NCI-H1105 treated with DMSO at 0.1 percent for 48 hours (cell line): ENCODE measurements at places on chromosomes 4 and X.

DNA sequence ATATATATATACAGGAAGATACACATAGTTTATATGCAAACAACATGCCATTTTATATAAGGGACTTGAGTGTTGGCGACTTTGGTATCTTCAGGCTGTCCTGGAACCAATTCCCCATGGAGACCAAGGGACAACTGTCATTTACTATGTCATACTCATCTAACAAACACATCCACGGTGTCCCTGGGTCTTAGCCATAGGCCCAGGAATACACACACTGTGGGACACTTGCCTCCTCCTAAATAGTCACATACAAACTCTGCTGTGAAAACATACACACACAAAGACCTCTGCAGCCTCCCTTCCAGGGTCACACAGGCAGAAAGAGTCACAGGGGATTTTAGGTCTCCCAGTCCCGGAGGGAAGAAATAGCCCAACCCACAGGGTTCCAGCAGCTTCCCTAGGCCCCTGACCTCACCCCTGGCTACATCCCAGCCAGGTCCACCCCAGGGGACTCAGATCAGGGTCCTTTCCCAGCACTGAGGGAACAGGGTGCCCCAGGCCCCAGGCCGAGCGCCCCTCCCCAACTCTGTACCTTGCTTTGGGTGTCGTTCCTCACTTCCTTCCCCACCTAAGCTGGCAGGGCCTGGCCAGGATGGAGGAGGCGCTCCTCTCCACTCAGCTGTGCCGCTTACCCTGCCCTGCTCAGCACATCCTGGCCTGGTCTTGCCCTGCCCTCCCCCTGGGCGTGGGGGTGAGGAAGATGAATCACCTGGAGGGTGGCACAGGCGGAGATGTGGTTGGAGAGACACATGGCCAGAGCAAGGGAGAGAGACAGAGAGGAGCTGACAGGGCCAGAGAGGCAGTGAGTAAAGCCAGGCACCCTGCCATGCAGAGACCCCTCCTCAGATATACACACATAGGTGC, 21.8 kb downstream of the FGD1 start:
- no peak for DNase-seq

DNA sequence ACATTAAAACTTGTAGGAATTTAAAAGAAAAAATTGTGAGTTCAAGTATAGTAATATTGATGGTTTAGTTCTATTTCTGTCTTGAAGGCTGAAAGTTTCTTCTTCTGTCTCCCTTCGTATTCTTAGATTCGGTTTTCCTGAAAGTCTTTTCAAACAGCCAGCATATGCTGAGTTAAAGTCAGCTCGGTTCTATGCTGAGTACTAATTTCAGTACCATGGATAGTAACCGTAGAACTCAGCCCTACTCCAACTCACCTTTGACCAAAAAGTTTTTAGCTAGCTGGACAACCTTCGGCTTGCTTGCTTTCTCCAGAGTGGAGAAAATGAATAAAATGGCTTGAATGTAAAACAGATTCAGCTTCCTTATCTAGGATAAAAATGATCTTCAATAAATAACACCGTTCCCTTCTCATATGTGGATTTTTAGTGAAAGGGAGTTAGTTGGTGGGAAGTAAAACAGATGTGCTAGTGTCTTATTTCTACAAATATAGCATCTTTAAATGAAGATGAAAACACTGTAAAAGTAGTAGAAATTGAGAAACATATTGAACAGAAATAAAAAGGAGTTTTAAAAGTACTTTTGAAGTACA, 5.2 kb downstream of the POU4F2 start:
- no peak for DNase-seq

DNA sequence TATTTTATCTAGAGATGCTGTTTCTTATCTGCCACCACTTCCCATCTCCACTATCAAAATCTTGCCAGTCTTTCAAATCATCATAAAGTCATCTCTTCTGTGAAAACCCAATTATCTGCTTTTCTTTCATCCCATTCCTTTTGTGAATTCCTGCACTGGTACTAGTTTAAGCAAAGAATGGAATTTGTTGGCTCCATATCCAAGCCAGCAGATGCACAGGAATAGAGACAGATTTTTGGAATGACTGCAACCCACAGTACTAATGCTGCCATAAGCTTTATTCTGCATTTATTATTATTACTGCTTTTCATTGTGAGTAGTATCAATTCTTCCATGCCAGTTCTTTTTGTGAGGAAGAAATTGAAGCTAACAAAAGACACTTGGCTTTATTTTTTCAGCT, 616.7 kb downstream of the RAPGEF2 start:
- no peak for DNase-seq

DNA sequence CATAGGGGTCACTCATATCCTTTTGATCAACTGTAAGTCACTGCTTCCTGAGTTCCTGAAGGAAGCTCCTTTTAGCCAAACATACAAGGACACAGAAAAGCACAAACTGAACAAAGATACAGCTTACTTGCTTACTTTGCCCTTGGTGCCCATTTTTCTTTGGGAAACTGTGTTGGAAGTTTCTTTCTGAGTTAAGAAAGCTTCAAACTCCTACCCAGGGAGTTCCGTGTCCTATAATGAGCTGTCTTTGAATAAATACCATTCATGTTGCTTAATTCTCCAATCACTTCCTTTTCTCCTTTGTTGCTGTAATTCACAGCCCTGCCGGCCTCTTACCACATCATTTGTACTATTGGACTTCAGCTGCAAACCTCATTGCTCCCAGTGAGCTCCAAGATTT, at the start of gene ADH4:
ADH4 (minus strand) TSS at position 228 of the 400 bp plus-strand sequence; CDS start at position 153, 75 bp downstream.
- DNase-seq = no peak

DNA sequence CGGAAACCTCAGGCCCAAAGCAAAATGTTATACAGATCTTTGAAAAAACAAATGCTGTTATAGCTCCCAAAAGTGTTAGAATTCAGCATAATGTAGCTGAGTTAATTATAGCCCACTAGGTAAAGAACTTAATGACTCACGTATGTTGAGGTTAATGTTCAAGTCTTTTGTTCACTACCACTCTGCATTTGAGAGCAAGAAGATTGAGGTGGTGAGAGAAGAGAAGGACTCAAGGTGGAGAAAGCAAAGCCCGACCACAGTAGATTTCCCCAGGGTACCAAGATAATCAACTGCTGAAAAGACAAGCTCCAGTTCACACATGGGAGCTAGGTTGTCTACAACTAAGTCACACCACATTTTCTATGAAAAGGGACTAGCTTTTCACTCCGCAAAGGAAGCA, 480.2 kb downstream of the DTHD1 start:
- no peak for DNase-seq

DNA sequence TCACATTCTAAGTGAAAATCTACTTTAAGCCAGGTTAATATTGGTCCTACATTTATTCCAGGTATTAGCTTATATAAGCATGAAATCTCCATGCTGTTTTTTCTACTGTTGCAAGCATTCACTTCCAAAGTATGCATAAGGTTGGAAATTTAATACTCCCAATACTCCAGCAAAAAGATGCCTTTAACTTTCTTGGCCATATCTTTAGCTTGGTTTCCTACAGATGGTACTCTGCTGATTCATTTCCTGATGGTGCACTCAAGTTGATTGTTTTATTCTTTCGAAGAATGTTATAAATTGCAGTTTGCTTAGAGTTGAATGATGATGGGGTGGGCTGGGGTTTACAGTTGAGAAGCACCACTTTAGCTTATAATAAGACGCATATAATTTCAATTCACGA, 330.2 kb downstream of the PTTG2 start:
- no peak for DNase-seq

DNA sequence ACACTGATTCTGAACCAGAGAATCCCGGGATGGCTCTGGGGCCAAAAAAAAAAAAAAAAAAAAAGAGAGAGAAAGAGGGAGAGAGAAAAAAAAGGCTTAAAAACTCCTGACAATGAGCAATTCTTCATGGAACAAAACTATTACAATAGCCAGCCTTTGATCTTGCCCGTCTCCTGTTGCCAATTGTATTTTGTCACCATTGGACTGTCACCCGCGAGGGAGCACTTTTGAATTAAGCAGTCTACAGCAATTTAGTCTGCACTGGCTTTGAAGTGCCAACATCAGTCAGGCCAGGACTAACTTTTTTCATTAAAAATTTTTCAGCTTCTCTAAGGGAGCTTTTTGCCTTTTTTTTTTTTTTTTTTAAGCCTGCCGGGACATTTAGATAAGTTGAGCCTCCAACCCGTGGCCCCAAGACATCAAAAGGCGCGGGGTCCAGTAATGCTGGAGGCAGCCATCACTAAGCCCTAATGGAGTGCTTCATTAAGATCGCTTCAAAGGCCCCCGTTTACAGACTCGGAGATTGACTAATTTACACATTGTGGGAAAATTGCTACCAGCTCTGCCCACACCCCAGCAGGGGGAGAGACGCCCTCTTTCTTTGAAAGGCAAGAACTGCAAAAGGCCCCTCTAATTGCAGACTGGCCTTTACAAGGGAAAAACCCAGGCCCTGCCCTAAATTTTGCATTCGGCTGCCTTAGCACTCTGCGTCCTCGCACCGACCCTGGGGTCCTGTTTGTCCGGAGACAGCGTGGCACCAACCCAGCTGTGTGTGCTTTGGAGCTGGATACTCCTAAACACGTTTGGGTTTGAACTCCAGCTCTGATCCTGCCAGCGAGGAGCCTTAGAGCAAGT, 98.1 kb upstream of the MSX1 start:
- no peak for DNase-seq

DNA sequence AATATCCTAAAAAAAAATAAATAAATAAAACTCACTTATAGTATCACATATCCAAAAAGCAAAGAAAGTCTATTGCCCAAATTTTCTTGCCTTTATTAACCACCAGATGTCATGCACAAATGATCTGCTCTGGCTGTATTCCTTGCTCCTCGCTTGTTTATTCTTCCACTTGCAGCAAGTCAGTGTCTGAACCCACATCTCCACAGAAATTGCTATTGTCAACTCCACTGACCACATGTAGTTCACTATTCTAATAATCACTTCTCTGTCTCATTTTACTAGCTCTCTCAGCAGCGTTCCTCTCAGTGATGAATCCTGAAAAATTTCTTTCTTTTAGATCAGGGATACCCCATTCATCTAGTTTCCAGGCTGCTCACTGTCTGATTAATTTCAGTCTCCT, 29.3 kb upstream of the CXXC4 start:
- no peak for DNase-seq

DNA sequence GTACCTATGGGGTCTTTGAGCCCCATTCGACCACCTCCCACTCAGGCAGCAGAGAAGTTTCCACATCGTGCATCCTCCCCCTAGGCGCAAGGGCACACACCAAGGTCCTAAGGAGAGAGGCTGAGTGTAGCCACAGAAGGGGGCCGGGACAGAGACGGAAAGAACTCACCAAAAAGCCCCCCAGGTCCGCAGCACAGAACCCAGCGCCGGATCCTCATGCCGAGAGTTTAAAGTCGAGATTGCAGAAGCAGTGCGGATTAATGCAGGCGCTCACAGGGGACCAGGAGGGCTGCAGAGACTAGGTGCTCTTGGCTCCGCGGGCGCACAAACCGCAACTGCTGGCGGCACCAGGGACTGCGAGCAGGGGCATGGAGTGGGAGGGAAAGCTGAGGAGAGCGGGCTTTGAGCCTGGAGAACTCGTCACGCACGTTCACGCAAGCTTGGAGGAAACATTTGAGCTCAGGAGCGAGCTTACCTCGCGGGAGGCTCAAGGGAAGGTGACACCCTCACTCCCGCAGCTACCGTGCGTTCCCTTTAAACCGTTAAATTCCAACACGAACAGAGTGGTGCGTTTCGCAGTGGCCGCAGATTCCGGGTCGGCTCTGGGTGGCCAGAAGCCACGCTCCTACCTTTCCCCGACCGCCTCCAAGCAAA, 8.5 kb downstream of the NKX3-2 start:
- no peak for DNase-seq
